ENCODE measurements at places on chromosomes 4 and X. TPM values are rescaled to one million over a fixed set of nuclear protein-coding genes. Genes with fewer than 3 reads are reported as not detected.

PPP2R2C gene
- total RNA-seq, result 70.7 TPM

ARX gene
- not detected for total RNA-seq

GRCh38 chr4:123403080-123403604 is 6.5 kb downstream of the SPRY1 start:
- no peak for DNase-seq

GRCh38 chrX:65821721-65822496 is 154.5 kb downstream of the MSN start:
- DNase-seq, result no peak

SLITRK2 gene
- 19.0 TPM for total RNA-seq

RPL34 gene
- total RNA-seq, result 2,279 TPM

NUDT9 gene
- total RNA-seq, result 21.7 TPM

DNA sequence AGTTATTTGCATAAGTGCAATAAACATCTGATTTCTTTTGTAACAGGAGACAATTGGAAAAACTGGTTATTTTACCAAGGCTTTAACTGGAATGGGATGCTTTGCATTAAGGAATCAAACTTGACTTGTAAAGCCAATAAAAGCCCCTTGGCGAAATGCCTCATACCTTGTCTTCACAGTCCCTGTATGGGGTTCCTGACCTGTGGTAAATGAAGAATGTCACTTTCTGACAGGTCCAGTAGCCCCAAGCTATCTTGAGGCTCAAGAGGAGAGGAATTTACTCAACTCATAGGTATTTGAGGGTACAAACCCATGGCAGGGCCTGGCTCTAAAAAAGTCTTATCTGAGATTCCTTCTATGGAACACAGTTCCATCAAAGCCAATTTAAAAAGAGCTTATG is 78.0 kb downstream of the ACOX3 start:
- no peak for DNase-seq

DNA sequence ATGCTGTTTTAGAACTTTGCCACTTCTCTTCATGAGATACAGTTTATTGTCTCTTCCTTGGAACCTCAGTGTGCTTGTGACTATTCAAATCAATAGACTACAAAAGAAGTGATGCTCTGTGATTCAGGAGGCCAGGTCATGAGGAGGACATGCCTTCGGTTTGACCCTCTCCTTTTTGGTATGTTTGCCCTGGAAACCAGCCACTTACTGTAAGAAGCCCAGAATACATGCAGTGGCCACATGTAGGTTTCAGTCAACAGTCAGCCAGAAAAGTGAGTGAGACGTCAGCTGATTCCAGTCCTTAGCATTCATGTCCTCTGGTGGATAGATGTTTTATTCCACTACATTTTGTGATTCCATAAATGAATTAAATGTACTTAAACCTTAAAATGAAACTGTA is 328.7 kb downstream of the PCDH18 start:
- DNase-seq, result no peak

DNA sequence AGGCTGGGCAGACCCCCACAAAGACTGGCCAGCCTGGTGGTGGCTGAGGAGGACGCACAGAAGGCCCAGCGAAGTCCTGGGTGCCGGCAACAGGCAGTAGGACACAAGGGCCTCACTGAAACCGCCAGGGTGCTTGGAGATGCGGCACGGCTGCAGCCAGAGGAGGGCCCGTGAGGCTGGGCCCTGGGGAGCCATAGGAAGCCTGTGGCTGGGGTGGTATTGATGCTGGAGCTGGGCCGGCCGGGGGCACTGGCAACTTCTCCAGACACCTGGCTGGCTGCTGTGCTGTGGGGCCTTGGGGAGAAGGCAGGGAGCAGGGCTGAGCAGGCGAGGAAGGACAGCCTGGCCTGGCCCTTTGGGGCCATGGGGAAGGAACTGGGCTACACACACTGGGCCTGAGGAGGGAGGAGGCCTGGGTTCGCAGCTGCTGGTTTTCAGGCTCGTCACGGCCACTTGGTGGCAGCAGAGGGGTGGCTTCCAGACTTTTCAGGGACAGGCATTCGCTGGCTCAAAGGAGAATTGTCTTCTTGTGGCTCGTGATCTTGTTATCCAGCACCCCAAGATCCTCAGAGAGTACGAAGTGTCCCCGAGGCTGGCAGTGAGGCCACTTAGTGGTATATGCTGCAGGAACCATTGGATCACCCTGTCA is 37.2 kb downstream of the ATP2B3 start:
- DNase-seq, result peak; percentile 83

CXCR3 gene
- not detected for total RNA-seq

GRCh38 chr4:157751631-157752030 is 421.2 kb downstream of the GASK1B start:
- DNase-seq, result no peak

DNA sequence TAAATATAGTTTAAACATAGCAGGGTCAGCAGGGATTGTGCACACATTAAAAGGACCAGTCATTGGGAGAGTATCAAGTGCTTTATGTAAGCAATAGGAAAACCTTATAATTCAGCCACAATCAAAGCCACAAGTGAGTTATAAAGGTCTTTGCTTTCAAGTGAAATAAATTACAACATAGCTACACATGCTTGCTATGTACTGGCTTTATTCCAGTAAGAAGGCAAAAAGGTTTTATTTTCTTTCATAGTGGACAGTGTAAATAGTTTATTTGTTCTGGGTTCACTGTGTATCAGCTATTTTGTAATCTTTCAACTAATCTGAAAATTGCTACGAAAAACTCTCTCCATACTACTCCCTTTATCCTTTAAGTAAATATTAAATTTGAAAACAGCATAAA is 691.4 kb downstream of the PCDH7 start:
- no peak for DNase-seq

GRCh38 chr4:42371305-42372252 is 25.7 kb upstream of the SHISA3 start:
- DNase-seq, result peak; percentile 75

DNA sequence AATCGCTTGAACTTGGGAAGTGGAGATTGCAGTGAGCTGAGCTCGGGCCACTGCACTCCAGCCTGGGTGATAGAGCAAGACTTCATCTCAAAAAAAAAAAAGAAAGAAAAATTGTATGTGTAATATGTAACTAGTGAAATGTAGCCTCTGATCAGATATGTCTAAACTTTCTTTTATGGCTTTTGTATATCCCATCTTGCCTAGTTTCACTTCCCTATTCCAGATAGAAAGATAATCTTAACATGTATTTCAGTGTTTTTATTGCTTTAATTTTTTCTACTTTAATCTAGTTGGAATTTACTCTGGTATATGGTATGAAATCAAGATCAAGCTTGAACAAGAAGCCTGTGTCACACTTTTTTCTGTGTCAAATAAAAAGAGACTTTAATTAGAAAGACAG is 1.9 kb upstream of the ZNF41 start:
- no peak for DNase-seq

GRCh38 chrX:19683817-19684216 is 168.5 kb upstream of the MAP3K15 start:
- no peak for DNase-seq

DNA sequence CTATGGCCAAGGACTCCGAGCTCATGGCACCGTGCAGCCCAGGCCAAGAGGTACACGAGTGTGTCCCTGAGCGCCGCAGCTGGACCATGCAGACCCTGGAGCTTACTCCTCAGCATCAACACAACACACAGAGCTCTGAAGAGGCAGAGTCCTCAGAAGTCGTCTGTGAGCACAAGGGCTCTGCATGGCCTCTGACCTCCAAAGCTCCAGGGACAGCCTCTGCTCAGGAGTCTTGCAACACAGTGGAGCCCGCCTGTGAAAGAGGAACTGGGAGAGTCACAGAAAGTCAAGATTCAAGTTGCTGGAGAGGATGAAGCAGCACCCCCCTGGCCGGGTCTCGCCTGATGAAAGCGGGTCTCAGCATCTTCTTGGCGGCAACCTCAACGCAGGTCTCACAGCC is 2.9 kb downstream of the LRPAP1 start:
- DNase-seq, result no peak

ABCE1 gene
- total RNA-seq, result 87.4 TPM

GRCh38 chr4:128831531-128832242 is 22.2 kb downstream of the JADE1 start:
- peak; percentile 31 for DNase-seq

SORCS2 gene
- 7.3 TPM for total RNA-seq
